PC-3 (cell line): ENCODE measurements at places on chromosomes 2 and 18. TPM values are rescaled to one million over a fixed set of nuclear protein-coding genes. Genes with fewer than 3 reads are reported as not detected.
A peak's percentile ranks its signal among the peaks of the same experiment; 100 is the strongest.

GRCh38 chr18:76348267-76349066 is 146.6 kb downstream of the ZNF516 start:
- peak; percentile 8 for DNase-seq

Gene ANKRD29
- 31.0 and 31.4 TPM in 2 replicates for total RNA-seq

GRCh38 chr2:176163672-176164056 is 6.6 kb downstream of the HOXD3 start:
- no peak for DNase-seq

Gene TFCP2L1
- 2.4 and 3.5 TPM in 2 replicates for total RNA-seq

GRCh38 chr2:182706751-182707150 is 9.3 kb upstream of the DNAJC10 start:
- DNase-seq: no peak

DNA sequence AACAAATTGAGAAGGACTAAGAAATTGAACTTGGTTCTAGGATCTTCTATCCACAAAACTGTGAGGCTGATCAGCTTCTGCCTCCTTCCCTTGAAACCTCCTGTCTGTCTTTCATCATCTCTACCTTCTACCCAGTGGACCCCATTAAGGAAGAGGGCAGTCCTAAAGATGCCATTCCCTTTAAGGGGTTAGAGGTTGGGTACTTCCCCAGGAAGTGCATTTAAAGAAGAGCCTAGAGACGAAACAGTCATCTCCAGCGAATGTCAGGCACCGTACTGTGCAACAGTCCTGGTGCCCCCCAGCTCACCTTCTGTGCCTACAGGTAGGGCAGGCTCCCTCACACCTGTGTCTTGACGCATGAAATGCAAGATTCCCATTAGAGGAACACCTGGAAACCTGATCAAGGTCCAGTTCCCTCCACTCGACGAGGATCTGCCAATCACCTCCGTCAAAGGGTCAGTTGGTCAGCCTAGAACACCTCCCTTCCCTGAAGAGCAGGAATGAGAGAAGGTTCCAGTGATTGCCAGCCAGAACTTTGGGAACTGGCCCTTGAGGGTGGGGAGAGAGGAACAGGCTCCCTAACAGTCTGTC is 20.9 kb downstream of the LOXHD1 start:
- DNase-seq: no peak

- peak; percentile 47 for DNase-seq
Measured at GRCh38 chr2:24404491-24404921, 44.2 kb upstream of the ITSN2 start.

Gene ONECUT2
- 1.0 and 1.1 TPM in 2 replicates for total RNA-seq

DNA sequence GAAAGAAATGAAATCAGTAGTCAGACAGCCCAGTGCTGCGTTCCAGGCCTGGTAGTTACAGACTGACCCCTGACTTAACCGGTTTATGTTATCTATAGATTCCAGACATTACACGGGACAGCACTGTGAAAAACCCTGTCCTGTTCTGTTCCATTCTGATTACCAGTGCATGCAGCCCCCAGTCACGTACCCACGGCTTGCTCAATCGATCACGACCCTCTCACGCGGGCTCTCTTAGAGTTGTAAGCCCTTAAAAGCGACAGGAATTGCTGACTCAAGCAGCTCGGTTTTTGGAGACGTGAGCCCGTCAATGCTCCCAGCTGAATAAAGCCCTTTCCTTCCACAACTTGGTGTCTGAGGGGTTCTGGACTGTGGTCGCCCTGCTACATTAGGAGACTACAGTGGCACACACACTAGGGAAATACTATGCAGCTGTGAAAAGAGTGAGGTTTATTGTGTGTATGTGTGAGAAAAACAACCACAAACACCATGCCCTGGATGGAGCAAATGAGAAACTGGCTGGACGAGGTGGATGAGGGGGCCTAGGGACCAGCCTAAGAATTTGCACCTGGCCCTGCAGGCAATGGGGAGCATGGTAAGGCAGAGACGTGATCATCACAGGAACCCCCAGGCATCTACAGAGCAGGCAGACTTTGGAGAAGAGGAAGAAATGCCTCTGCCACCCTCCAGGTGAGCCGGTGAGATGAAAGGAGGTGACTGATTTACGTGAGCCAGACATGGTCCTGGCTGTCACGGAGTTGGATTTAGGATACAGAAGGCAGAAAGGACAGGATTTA is 49.1 kb upstream of the SEMA4C start:
- DNase-seq: no peak

Gene CNGA3
- total RNA-seq: not detected in 2 replicates

GRCh38 chr18:3368193-3368592 is 81.8 kb upstream of the TGIF1 start:
- peak; percentile 92 for DNase-seq

- DNase-seq: peak; percentile 61
Measured at GRCh38 chr2:75465317-75465984, 95.3 kb downstream of the EVA1A start.

- DNase-seq: no peak
Measured at GRCh38 chr2:172350839-172351479, 76.4 kb upstream of the ITGA6 start.
